NT2/D1 (cell line): ENCODE measurements at places on chromosomes 5 and 9.

- DNase-seq, result no peak
Measured at GRCh38 chr5:16819522-16820167, 116.4 kb downstream of the MYO10 start.

DNA sequence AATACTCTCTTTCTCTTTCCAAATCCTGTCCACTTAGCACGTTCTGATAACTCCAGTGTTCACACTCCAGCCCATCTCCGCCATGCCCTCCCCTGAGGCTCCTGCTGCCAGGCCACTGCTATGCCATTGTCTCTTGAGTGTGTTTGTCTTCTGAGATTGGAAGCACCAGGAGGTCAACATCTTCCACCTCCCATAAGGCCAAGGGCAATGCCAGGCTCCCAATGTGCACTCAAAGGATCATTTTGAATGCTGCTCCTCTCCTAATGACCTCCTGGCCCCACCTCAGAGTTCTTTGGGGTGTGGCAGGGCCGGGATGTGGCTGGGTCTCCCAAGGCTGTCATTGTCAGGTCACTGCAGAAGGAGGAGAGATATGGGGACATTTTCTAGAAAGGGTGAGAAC lies 19.5 kb downstream of the IGIP start:
- no peak for DNase-seq

DNA sequence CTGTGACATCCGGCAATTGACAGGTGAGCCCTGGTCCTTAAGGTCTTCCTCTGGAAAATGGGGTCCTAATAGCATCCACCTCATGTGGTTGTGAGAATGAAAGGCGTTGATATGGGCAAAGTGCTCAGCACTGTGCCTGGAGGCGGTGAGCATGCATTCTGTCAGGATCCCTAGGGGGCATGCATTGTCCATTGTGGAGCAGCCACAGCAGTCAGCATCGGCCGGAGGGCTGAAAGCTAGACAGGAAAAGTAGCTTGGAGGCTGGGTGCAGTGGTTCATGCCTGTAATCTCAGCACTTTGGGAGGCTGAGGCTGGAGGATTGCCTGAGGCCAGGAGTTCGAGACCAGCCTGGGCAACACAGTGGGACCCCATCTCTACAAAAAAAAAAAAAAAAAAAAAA lies 122.2 kb downstream of the LHX2 start:
- DNase-seq, result no peak

GRCh38 chr5:88555674-88556073 lies 287.0 kb upstream of the TMEM161B start:
- peak; percentile 11 for DNase-seq

GRCh38 chr5:95946451-95946850 lies 15.2 kb downstream of the ELL2 start:
- no peak for DNase-seq

- peak; percentile 9 for DNase-seq
Measured at GRCh38 chr5:38994324-38994927, 79.8 kb downstream of the RICTOR start.

DNA sequence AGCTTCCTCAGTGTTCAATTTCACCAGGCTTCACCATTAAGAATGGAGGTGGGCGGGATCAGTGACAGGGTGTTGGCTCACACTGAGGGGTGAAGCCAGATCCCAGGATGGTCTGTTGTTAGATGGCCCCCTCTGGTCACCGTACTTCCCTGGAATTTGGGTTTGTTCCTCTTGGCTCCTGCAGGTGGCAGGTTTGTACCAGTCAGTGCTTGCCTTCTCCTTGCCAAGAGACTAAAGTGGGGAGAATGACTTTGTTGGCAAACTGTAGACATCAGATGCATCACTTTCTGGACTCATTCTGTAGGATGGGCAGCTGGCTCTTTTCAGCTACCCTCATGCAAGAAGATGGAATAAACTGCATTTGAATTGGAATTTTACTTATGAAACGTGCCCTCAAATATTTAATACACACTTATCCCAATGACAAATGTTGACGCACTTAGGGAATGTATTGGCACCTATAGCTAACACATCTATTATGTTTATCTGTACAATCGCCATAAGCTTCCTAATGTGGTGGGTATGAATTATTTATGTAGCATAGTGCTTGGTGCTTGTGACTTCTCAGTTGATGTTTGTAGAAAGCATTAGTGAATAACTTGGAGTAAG lies 31.4 kb upstream of the ANKRD55 start:
- DNase-seq, result peak; percentile 38

DNA sequence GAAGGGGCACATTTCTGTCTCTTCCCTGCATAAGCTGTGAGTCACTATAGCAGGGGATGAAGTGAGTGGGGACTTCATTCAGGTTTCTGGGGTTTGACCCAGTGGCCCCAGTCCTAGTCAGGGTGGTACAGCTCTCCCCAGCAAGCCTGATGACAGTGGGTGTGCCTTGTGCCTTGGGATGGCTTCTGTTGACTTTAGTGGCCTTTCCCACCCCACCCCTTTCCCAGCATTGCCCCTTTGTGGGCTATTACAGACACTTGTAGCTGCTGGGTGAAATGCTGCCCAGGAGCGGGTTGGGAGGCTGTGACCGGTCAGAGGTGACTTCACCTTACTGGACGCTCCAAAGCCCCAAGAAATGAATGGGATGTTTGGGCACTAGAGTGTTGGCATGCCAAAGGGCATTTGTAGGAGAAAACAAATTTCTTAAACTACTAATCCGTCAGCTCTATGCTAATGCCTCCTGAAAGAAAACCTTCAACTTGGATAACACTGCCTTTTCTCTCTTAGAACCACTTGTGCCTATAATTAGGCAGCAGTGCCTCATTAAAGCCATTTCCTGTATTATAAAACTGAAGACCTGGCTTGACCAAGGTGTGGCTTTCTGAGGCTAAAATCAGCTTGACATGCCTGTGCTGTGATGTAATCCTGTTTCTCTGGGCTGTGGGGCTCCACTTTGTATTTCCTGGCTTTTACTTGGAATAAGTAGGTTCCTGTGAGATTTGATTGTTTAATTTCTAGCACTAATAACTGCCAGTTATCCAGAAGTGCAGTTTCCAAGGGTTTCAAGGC lies 119.0 kb upstream of the SLC25A48 start:
- no peak for DNase-seq

- DNase-seq, result no peak
Measured at GRCh38 chr5:2569774-2570542, 181.5 kb downstream of the IRX2 start.

- DNase-seq, result no peak
Measured at GRCh38 chr5:69331528-69332445, 814 bp downstream of the CCDC125 start.
